ENCODE measurements at places on chromosomes 7 and 10. TPM values are rescaled to one million over a fixed set of nuclear protein-coding genes. Genes with fewer than 3 reads are reported as not detected.

GRCh38 chr7:2260820-2261219 lies 18.8 kb downstream of the NUDT1 start:
- no peak for DNase-seq
- H3K4me1 ChIP-seq = peaks cover 14% of the 10 kb centered on the region
- no peak overlapping the region for H3K4me3 ChIP-seq
- H3K27ac ChIP-seq = no peak overlapping the region

CYP3A4 gene
- not detected for total RNA-seq

GRCh38 chr7:64907641-64908326 lies 4.7 kb downstream of the ZNF273 start:
- H3K4me3 ChIP-seq = no peak overlapping the region
- no peaks in the 10 kb centered on the region for H3K27me3 ChIP-seq
- no peak for DNase-seq
- peaks cover 49% of the 10 kb centered on the region for H3K36me3 ChIP-seq
- H3K27ac ChIP-seq = no peak overlapping the region

C10orf90 gene
- total RNA-seq = not detected

DNA sequence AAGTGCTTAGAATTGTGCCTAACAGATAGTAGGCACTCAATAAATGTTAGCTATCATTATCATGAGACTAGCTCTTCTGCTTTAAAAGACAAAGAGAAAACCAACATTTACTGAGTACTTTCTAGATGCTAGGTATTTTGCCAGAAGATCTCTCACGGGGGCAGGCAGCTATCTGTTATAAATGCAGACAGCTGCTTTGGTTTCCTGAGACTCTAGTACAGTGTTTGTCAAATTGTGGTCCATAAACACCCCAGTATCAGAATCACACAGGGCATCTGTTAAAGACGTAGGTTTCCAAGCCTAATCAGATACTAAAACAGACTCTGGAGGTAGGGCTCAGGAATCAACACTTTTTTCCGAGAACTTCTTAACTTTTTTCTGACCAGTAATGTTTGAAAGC lies 13.9 kb downstream of the FAM133B start:
- H3K27me3 ChIP-seq = no peaks in the 10 kb centered on the region
- no peak overlapping the region for H3K27ac ChIP-seq
- H3K4me3 ChIP-seq = no peak overlapping the region
- H3K36me3 ChIP-seq = peaks cover 26% of the 10 kb centered on the region
- no peak for DNase-seq

DNA sequence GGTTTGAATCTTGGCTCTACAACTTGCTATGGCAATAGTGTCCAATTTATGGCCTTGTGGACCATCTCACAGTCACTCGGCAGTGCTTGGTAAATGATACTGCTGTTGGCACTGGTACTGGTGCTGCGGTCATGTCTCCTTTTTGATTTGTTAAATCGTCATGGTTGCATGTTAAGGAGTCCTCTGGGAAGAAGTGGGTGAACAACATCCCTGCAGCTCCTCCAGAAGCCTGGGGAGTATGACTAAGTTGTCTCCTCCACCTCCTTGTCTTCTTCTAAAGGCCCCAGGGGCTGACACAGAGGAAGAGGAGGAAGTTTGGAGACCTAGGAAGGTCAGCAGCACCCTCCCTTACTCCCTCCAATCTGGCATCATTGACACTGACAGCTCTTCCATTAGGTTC lies 8.5 kb downstream of the ITPRIP start:
- peaks cover 96% of the 10 kb centered on the region for H3K4me1 ChIP-seq
- no peak overlapping the region for H3K4me3 ChIP-seq
- H3K27ac ChIP-seq = peak overlapping the region; percentile 93
- DNase-seq = no peak
- H3K27me3 ChIP-seq = no peaks in the 10 kb centered on the region
- peaks cover 17% of the 10 kb centered on the region for H3K36me3 ChIP-seq

GRCh38 chr7:124426621-124427020 lies 339.0 kb downstream of the GPR37 start:
- no peak overlapping the region for H3K4me3 ChIP-seq
- H3K27me3 ChIP-seq = no peaks in the 10 kb centered on the region
- no peaks in the 10 kb centered on the region for H3K4me1 ChIP-seq
- DNase-seq = no peak

DNA sequence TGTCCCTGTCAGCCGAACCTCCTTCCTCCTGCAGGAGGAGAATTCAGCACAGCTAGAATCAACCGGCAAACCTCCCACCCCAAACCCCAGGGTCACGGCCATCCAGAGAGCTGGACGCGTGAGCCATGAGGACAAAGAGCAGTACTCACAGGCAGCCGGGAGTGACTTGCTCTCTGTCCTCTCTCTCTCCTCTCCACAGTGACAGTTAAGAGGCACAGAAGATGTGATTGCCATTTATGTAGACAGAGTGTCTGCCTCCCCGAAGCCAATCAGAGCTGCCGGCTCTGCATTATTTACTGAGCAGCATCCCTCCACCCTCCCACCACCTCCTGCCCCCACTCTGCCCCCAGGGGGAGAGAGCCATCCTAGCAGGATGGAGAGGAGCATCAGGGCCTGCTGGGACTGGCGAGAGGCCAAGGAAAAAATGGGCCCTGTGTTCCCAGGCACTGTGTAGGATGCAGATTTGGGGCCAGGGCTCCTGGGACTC lies 4.3 kb downstream of the DDC start:
- no peak overlapping the region for H3K27ac ChIP-seq
- H3K36me3 ChIP-seq = no peaks in the 10 kb centered on the region
- no peak for DNase-seq
- no peaks in the 10 kb centered on the region for H3K4me1 ChIP-seq

C10orf143 gene
- total RNA-seq = 3.3 TPM

DNA sequence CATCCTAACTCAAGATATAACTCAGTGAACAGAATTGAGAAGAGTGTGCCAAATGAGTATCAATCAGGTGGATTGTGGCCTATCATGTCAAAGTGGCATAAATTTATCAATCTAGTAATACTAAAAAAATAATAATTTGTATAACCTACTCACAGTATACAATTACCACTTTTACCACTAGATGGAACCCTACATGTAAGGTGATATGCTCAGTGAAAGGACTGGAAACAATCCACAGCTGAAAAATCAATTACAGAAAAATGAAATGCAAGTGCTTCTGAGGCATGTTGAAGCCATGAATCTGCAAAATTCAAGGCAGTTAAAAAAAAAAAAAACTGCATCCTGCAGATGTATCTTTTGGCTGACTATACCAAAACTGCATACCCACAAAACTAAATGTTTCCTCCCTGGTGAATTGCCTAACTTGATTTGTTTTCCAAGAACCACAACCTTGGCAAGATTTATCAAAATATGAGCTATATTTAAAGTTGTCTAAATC lies 13.9 kb downstream of the ARHGAP19 start:
- no peaks in the 10 kb centered on the region for H3K36me3 ChIP-seq
- H3K27ac ChIP-seq = no peak overlapping the region
- DNase-seq = no peak
- peaks cover 10% of the 10 kb centered on the region for H3K4me1 ChIP-seq
- no peak overlapping the region for H3K4me3 ChIP-seq

MEIG1 gene
- total RNA-seq = 1.1 TPM

DNA sequence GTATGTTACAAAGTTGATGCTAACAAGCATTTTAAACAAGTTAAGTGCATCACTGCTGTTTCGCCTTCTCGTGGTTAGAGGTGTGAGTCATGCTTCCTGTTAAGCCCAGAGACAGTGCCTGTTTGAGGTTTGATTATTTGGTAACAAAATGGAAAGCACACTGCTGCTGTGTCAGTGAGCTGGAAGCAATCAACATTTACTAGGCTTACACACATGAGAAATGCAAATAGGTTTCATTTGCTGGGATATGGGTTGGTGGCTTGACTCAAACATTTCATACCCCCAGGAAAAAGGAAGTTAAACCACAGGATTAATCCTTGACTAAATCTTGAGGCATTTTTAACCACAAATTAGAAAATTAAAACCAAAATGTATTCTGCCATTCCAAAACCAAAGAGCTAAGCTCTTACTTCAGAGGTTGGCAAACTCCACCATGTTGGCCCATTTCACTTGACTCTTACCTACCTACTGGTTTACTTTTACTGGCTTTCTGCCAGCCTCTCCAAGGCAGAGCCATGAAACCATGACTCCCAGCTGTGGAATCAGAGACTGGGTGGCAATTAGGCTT lies 139.2 kb downstream of the ETV1 start:
- no peak overlapping the region for H3K4me3 ChIP-seq
- H3K4me1 ChIP-seq = peaks cover 18% of the 10 kb centered on the region
- no peaks in the 10 kb centered on the region for H3K36me3 ChIP-seq
- DNase-seq = peak; percentile 38
- no peaks in the 10 kb centered on the region for H3K27me3 ChIP-seq

DNA sequence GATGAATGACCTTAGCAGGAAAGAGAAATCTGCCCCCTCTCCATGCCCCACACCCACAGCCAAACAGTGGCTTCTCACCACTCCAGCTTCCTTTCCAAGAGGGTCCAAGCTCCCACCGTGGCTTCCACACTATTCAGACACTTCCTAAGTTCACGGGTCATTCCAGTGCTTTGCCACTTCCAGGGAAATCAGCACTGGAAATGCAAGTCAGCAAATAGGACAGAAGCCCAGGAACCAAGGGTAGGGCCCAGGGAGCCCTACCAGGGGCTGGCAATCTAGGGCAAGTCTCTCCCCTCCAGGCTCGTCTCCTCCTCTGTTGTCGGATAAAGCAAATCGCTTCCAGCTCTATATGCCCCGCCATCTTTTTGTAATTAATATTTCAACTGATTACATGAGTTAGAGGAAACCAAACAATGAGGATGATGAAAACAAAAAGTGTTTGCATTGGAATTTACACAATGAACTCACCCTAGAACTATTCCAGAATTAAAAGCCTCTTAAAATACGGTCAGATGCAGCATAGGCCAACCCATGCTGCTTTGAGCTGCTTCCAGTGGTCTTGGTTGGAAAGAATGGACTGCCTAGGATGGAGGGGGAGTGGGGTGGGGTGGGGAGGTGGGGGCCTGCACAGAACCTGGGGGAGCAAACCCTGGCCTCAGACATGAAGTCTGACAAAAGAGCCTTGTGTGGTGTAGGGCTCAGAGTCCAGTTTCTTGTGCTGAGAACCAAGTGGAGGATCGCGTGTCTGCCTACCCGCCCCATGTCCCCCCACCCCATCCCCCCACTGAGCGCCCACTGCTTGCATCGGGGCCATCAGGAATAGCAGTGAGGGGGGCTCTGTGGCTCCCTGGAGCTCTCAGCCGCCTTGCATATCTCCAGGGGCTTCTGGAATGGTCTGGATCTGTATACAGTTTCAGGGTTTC lies 74.6 kb upstream of the CPXM2 start:
- H3K36me3 ChIP-seq = no peaks in the 10 kb centered on the region
- H3K27me3 ChIP-seq = peaks cover 61% of the 10 kb centered on the region
- H3K27ac ChIP-seq = no peak overlapping the region
- no peak overlapping the region for H3K4me3 ChIP-seq
- no peaks in the 10 kb centered on the region for H3K4me1 ChIP-seq

NKX1-2 gene
- not detected for total RNA-seq

OR13A1 gene
- total RNA-seq = not detected

DNA sequence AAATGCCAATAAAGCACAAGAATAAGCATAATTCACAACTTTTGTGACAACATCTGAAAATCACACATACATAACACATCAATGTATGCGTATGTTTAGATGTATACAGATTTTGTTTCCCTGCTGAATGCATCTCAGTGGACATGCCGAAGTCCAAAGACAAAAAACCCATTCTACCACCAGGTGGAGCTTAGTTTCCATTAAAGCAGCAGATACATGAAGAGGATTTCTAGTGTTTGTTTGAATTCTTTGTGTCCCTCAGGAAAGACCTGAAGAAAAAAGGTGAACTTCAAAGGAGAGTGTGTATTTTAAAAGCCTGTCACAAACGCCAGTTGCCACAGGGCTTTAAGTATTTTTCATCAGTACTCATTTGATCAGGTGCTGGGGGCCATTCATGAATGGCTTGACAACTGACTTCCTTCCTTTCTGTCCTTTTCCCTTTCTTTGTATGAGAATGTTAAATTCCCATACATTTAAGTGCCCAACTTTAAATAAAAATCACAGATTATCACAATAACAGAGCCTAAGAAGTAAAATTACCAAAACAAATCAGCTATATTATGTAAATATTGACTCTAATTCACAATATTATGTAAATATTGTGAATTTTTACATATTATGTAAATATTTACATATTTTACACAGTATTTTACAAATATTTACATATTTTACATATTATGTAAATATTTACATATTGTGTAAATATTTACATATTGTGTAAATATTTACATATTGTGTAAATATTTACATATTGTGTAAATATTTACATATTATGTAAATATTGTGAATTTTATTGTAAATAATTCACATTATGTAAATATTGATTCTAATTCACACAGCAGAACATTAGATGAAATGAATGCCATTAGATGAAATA lies 343.0 kb downstream of the CRPPA start:
- no peak overlapping the region for H3K27ac ChIP-seq
- no peak overlapping the region for H3K4me3 ChIP-seq
- H3K27me3 ChIP-seq = no peaks in the 10 kb centered on the region

DNA sequence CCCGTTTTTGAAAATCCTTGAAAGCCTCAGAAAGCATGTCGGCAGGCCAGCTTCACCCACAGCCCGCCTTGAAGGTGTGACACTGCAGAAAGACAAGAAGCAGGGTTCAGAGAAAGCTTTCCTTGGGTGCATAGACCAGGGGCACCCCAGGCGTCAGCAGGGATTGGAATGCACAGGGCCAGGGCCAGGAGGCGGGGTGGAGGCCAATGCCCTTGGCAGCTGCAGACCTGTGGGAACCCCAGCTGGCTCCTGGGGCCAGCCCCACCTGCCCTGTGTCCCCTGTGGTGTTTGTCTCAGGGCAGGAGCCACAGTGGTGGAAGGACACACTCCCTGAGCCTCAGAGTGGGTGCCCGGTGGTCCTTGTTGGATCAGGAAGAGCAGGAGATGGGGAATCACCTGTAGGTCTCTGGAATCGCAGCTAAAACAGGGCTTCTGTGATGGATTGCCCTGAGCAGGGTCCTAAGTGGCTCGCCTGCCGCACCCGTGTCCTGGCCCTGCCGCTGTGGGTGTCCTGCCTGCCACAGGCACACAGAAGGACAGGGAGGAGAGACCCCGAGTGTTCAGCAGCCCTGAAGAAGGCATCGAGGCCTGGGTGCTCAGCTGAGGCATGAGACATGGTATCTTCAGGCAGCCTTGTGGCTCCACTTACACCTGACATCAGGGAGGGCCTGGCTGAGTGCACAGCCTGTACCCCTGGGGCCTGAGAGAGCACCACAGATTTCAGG lies 32.5 kb downstream of the ANXA8 start:
- no peak overlapping the region for H3K27ac ChIP-seq
- H3K36me3 ChIP-seq = no peaks in the 10 kb centered on the region
- H3K4me3 ChIP-seq = no peak overlapping the region
- no peaks in the 10 kb centered on the region for H3K27me3 ChIP-seq
- no peak for DNase-seq
- H3K4me1 ChIP-seq = peaks cover 8% of the 10 kb centered on the region

- no peaks in the 10 kb centered on the region for H3K36me3 ChIP-seq
- no peaks in the 10 kb centered on the region for H3K27me3 ChIP-seq
- H3K27ac ChIP-seq = no peak overlapping the region
- no peaks in the 10 kb centered on the region for H3K4me1 ChIP-seq
- H3K4me3 ChIP-seq = no peak overlapping the region
- no peak for DNase-seq
These were observed 521.4 kb upstream of the SEMA3D start for GRCh38 chr7:85708221-85708620.

Data from activated naive CD8-positive, alpha-beta T cell treated with anti-CD3 and anti-CD28 coated beads for 36 hours (primary cell).